A549 treated with RU486 at 1 μM for 4 hours (cell line): ENCODE measurements at places on chromosomes 12 and 14. TPM values are rescaled to one million over a fixed set of nuclear protein-coding genes. Genes with fewer than 3 reads are reported as not detected.

Gene KCNK13
- 0.09 to 0.21 TPM (median 0.13 TPM) in 5 replicates for total RNA-seq

Gene TTC9
- 1.9 to 2.3 TPM (median 2.1 TPM) in 5 replicates for total RNA-seq

Gene C12orf54
- total RNA-seq: not detected in 5 replicates

Gene GYS2
- total RNA-seq: not detected in 5 replicates

Gene OAS2
- 0.15 to 0.77 TPM (median 0.16 TPM) in 5 replicates for total RNA-seq
